NCI-H460 (cell line): ENCODE measurements at places on chromosomes 6 and 20.
A peak's percentile ranks its signal among the peaks of the same experiment; 100 is the strongest.

DNA sequence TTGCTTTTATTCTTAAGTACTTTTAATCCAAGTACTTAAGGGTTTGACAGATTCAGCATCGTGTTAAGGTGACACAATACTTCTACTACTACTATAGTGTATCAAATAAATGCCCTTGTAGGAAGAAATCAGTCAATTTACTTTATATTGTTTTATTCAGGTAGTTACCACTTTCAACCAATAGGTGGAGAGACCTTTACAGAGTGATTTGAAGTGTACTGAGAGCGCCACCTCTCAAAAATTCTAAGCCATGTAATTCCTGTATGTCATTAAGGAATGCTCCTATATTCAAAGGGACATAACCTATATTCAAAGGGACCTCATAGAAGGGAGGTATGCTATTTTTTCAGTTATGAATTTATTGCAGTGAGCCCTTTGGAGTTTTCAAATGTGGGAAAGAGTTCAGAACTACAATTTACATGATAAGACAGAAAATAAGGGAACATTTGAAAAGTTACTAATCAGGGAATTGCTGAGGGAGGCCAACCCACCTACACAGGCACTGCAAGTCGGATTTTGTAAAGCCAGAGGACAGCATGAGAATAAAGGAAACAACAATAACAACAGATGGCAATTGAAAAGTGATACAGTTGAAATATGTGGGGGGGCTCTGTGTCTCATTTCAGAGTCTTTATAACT lies 955.6 kb downstream of the TBC1D32 start:
- peak; percentile 28 for DNase-seq

- no peak for DNase-seq
These were observed 62.9 kb downstream of the WDR27 start for GRCh38 chr6:169638915-169639314.

DNA sequence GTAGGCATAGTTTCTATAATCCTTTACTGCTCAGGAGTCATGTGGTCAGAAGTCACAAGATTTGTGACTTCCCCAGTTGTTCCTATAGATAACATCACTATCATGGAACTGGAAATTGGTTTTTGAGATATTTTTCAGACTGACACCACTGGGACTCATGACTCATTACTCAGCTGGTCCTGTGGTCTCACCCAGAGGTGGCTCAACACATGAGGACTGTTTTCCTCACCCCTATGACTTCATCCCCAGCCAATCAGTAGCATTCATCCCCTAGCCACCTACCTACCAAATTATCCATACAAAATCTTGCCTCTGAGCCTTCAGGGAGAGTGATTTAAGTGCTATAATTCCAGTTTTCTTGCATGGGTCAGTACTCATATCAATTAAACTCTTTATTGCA lies 1217.7 kb downstream of the EPHA7 start:
- no peak for DNase-seq

- DNase-seq = no peak
These were observed 768.4 kb downstream of the TFAP2A start for GRCh38 chr6:9646342-9647070.

GRCh38 chr20:37234254-37234581 lies 27.4 kb downstream of the GHRH start:
- no peak for DNase-seq

- no peak for DNase-seq
These were observed 49.7 kb downstream of the BCAS4 start for GRCh38 chr20:50844430-50845100.

- DNase-seq = no peak
These were observed 92.0 kb upstream of the SCP2D1 start for GRCh38 chr20:18721551-18722115.

DNA sequence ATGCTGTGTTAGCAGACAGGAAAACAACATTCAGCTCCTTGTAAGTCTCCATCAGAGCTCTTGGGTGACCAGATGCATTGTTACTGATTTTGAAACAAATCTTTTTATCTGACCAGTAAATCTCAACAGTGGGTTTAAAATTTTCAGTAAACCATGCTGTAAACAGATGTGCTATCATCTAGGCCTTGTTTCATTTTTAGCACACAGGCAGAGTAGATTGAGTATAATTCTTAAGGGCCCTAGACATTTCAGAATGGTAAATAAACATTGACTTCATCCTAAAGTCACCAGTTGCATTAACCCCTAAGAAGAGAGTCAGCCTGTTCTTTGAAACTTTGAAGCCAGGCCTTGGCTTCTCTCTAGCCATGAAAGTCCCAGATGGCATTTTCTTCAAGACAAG lies 237.2 kb upstream of the BMP2 start:
- DNase-seq = no peak
